ENCODE measurements at places on chromosomes 5 and 9.

DNA sequence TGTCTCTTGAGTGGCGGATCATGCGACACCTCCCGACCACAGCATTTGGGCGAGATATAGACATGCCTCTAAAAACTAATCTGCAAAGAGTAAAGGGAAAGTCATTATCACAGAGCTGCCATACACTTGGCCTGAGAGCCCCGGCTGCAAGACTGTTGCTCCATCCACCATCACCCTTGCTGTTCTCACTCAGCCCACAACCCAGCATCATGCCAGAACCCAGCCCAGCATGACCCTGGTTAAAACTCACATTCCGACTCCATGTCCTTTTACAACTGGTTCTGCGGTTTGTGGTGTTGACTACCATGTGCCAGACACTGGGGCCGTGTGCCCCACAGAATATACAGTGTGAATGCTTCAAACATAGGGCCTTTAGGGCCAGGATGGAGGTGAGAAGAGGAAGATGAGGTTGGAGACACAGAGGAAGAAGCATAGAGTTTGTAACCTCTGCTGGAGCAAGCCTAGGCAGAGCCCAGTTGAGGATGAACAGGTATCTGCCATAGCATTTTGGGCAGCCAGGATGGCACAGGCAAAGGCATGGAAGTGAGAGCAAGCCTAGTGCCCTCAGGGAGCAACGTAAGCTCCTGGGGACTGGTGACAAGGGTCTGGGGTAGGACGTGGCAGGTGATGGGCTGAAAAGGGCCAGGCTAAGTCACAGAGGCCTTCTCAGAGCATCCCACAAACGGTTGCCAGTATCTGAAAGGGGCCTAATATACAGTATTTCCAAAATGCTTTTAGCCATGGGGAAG, 37.5 kb upstream of the SMU1 start:
- no peak for DNase-seq

- no peak for DNase-seq
These were observed 5.0 kb downstream of the TJP2 start for GRCh38 chr9:69179037-69179436.

- no peak for DNase-seq
These were observed 105.9 kb upstream of the DAP start for GRCh38 chr5:10866913-10867312.

GRCh38 chr9:137429974-137430722, 7.0 kb downstream of the NOXA1 start:
- DNase-seq, result no peak

DNA sequence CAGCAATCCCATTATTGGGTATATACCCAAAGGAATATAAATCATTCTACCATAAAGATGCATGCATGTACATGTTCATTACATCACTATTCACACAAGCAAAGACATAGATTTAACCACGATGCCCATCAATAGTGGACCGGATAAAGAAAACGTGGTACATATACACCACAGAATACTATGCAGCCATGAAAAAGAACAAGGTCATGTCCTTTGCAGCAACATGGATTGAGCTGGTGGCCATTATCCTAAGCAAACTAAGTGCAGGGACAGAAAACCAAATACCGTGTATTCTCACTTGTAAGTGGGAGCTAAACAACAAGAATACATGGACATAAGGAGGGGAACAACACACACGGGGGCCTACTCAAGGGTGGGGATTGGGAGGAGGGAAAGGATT, 33.8 kb upstream of the LAMC3 start:
- no peak for DNase-seq

- DNase-seq, result no peak
These were observed 54.4 kb downstream of the KCNV2 start for GRCh38 chr9:2771661-2772060.

DNA sequence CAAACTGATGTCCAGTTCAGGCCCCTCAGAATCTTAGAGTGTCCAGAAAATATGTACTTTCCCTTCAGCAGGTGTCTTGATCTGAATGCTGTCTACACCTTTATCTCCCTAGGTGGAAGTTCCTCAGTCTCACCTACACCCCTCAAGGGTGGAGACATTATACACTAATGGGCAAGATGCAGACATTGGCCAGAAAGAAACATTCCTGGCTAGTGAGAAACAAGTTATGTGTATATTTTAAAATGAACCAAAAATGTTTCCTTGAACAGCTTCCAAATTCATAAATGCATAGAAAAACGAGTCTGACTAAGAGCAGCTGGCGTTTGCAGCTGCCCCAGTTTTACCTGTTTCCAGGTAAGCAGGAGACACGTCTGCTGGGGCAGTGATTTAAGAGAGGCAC, 140.5 kb upstream of the IRX4 start:
- no peak for DNase-seq

GRCh38 chr9:105150991-105151685, 93.3 kb upstream of the SLC44A1 start:
- DNase-seq, result no peak

- DNase-seq, result no peak
These were observed 59.5 kb downstream of the RORB start for GRCh38 chr9:74556685-74557084.

DNA sequence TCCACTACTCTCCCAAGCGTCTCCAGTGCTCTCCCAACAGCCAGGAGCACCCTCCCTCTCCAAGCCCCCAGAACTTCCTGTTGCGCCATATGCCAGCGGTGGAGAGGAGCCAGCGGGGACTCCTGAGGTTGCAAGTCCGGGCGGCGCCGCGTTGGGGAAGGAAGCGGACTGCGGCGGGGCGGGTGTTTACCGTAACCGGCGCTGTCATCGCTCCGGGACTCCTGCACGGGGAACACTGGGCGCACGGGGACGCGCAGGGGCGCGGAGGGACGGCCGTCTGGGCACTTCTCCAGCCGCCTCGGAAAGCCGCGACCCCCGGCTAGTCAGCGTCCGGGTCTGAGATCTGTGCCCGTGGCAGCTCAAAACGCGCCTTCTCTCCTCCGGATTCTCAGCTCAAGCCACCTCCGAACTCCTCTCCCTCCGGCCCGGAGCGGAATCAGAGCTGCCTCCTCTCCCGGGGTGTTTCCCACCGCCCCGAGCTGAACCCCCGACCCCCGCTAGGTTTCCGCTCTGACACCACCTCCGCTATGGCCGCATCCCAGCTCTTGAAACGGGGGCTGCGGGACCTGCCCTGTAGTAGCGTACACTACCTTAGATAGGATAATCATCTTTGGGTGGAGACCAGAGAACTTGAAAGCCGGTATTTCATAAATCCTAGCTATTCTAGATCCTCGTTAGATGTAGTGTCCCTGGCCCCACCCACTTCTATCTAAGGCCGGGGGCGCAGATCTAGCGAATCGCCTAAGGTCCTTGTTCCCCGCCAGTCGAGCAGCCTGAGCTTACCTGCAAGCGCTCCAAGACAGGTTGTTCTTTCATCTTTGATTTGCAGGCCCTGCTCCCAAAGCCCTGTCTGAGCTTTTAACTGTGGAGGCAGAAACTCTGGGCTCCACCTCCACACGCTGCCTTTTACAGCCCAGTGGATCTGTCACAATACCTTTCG, at the start of gene TRPM6:
TSS of gene TRPM6 (minus strand) at position 881 of the 940 bp plus-strand sequence. CDS start at position 816, 65 bp downstream.
- DNase-seq, result peak; percentile 2

GRCh38 chr9:14312719-14313377, 1.1 kb downstream of the NFIB start:
- DNase-seq, result no peak

GRCh38 chr5:126745259-126745992, 31.5 kb upstream of the LMNB1 start:
- no peak for DNase-seq

DNA sequence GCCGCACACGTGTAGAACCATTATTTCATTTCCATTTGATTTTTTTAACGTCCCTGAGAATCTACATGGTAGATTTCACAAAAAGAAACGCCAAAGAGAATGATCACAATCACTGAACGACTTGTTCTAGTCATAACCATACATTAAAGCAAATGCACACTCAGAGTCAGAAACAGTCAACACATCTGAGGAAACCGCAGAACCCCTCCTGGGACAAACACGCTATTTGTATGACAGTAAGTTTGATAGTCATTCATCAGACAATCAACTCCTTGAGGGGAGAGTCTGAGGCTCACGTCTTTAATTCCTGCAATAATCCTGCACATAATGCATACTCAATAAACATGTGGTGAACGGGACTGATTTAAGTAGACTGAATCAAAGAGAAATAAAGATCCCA, 129.2 kb downstream of the MED27 start:
- no peak for DNase-seq

DNA sequence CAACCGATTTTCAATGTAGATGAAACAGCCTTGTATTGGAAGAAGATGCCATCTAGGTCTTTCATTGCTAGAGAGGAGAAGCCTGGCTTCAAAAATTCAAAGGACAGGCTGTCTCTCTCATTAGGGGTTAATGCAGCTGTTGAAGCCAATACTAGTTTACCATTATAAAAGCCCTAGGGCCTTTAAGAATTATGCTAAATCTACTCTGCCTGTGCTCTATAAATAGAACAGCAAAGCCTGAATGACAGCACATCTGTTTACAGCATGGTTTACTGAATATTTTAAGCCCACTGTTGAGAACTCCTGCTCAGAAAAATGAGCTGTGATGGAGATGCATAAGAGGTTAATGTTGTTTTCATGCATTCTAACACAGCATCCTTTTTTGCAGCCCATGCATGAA, 188.5 kb downstream of the TRIM32 start:
- DNase-seq, result no peak

GRCh38 chr5:110441035-110441434, 285.4 kb downstream of the TMEM232 start:
- no peak for DNase-seq

GRCh38 chr5:132296412-132297016, 2.3 kb downstream of the SLC22A4 start:
- DNase-seq, result no peak

DNA sequence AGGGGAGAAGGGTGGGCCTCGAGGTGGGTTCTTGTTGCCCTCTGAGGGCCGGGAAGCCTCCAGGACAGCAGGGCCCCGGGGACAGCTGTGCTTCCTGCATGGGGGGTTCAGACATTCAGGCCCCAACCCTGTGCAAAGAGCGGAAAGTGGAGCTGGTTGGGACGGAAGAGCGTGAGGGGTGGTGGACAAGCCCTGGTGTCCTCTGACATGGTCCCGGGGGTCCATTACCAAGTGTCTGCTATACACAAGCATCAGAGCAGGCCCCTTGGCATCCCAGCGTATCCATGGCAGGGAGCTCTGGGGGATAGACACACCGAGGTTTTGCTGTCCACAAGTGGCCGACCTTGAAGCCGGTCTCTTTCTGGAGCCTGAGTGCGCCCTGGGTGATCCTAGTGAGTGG, 9.3 kb downstream of the PLPP7 start:
- no peak for DNase-seq

DNA sequence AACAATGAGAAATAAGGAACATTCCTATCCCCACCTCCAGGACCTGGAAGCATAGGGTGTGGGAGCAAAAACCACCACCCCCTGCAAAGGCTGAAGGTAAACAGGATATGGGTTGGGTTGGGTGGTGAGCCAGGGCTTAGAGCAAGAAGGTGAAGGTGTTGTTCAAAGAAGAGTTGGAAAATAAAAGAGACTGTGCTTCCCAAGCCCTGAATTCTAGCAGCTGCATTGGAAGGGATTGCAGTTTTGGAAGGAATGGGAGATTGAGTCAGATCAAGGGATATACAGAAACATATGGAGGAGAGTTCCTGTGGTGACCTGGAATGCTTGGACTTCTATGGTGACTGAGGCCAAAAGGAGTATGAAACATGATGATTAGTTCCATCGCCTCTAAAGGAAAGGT, 24.7 kb upstream of the MTAP start:
- no peak for DNase-seq

DNA sequence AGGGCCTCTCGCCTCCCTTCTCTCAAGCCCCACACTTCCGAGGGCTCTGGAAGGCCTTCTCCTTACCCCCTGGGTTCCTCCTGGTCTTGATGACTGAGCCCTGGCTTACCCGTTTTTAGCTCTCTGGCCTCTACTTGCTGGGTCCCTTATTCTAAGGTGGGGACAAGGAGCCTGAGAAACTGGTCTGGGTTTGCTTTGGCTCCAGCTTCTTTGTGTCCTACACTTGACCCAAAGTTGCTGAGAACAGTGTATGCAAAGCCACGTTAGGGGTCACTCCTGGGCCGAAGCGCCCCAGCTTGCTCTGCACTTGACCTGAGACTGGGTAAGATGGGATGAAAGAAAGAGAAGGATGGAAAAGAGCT, 788 bp downstream of the ZNF346 start:
- DNase-seq, result no peak

Data from NCI-H1436 treated with DMSO at 0.1 percent for 48 hours (cell line).